Activated CD8-positive, alpha-beta T cell treated with anti-CD3 and anti-CD28 coated beads, Interleukin-2, amount 10 ng/mL, durations not matched to agents 7 days and 5 days (primary cell): ENCODE measurements at places on chromosomes 6 and 20. TPM values are rescaled to one million over a fixed set of nuclear protein-coding genes. Genes with fewer than 3 reads are reported as not detected.

FAM135A gene
- total RNA-seq = 7.8 TPM

ENPP1 gene
- 0.29 TPM for total RNA-seq

GRCh38 chr6:89028774-89029173, 51.8 kb upstream of the PNRC1 start:
- DNase-seq = no peak

GRCh38 chr6:167855825-167856425, 29.2 kb downstream of the AFDN start:
- no peak for DNase-seq

- no peak for DNase-seq
Measured at GRCh38 chr20:2817891-2818595, 1.9 kb downstream of the TMEM239 start.

- no peak for DNase-seq
Measured at GRCh38 chr6:107539409-107539808, 49.5 kb downstream of the SOBP start.
